ENCODE measurements at places on chromosomes 1 and 21.

- peak; percentile 33 for DNase-seq
Measured at GRCh38 chr1:64691626-64692025, 53.2 kb upstream of the RAVER2 start.

DNA sequence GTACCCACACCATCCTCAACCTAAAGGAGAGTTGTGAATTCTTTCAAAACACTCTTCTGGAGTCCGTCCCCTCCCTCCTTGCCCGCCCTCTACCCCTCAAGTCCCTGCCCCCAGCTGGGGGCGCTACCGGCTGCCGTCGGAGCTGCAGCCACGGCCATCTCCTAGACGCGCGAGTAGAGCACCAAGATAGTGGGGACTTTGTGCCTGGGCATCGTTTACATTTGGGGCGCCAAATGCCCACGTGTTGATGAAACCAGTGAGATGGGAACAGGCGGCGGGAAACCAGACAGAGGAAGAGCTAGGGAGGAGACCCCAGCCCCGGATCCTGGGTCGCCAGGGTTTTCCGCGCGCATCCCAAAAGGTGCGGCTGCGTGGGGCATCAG, 638 bp upstream of the OLIG2 start:
- no peak for DNase-seq

DNA sequence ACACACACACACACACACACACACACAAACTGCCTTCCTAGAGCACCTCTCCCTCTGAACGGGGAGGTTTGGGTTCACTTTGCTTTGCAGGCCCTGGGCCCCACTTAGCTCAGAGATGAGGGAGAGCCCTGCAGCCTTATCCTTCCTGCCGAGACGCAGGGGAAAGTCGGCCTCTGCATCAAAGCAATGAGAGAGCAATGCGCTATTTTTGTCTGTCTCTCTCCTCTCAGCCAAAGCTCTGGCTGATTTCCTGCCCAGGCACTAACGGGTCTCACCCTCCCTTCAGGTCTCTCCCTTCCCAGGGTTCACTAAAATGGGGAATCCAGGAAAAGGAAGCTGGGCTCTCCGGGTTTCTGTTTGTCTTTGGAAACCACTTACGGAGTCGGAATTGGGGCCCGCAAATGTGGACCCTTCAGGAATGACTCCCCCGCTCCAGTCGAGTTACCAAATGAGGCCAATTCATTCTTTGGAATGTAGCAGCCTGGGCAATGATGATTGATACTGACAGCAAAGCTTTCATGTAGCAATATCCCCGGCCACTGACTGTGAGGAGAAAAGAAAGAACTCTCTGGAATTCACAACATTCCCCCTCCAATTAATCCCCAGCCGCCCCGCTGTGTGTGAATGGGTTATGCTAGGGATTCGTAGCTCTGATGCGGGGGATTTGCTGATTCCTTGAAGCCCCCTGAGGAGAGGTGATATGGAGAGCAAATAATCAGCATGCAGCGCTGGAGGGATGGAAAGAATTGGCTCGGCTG, 61.5 kb upstream of the WLS start:
- DNase-seq, result no peak

DNA sequence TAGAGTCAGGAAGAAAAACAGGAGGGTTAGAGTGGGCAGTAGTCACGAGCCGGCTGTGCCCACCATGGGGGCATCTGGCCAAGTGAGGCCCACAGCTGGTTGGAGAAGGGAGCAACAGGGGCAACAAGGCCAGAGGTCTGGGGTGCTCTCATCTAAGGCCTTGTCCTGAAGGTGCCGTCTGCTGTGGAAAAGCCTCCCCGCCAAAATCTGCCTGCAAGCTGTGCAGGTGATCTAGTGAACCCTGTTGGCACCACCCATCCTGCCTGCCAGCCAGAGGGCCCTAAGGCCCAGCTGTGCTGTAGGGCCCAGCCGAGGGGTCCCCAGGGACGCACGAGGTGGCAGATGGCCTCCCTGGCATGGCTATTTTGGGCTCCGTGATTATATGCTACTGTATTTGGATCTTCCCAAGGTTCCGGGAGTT, 51.3 kb downstream of the LGR6 start:
- DNase-seq, result no peak

DNA sequence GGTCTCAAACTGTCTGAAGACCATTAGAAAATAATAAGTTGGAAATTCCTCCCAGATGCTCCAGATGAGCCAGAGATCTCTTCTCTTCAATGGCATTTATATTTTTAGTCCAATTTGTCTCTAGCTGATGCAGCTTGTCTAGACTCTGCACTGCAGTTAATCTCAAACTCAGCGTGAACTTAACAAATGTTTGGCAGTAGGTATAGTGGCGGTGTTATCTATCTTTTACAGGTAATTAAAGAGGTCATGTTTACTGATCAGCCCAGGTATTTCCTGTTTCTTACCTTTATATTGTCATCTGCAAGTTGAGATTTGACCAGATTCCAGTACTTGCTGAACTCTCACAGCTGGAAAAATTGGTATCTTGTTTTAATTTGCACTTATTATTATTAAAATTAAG, 1024.5 kb upstream of the ADGRL2 start:
- DNase-seq, result no peak

DNA sequence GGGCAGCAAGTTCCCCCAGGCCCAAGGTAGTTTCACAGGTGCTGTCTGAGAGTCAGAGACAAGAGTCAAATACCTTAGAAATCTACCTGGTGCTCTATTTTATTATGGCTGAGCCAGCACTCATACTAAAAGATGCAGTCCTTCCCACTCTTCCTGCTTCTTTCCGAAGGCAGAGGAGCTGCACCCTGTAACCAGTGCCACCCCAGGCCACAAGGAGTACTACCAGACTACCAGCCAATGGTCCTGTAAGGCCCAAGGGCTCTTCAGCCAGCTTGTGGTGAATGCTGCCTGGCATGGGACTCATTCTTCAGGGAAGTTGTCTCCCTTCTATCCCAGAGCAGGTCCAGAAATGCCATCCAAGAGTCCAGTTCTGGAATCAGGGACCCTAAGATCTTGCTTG, 203.8 kb upstream of the DUSP10 start:
- no peak for DNase-seq

DNA sequence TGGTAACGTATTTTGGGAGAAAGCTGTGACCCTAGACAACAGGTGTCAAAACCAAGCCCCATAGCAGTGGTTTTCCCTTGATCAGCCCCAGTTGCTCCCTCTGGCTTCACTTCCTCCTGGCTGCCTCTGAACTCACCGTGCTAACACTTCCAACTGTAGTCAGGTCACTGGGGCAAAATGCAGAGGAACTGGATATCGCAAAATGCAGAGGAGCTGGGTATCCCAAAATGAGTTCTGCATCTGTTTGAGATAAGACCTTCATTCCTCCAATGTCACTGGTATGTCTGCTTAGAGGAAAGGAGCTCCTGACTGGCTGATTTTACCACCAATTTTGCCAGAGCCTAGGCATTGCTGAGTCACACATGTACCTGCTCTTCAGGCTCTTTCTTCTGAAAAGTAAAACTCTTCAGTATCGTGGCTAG, 19.6 kb upstream of the TACSTD2 start:
- no peak for DNase-seq

- no peak for DNase-seq
Measured at GRCh38 chr21:16418226-16418625, 688.4 kb downstream of the USP25 start.

Data from RKO (cell line).